ENCODE measurements at places on chromosomes 7 and 10.

DNA sequence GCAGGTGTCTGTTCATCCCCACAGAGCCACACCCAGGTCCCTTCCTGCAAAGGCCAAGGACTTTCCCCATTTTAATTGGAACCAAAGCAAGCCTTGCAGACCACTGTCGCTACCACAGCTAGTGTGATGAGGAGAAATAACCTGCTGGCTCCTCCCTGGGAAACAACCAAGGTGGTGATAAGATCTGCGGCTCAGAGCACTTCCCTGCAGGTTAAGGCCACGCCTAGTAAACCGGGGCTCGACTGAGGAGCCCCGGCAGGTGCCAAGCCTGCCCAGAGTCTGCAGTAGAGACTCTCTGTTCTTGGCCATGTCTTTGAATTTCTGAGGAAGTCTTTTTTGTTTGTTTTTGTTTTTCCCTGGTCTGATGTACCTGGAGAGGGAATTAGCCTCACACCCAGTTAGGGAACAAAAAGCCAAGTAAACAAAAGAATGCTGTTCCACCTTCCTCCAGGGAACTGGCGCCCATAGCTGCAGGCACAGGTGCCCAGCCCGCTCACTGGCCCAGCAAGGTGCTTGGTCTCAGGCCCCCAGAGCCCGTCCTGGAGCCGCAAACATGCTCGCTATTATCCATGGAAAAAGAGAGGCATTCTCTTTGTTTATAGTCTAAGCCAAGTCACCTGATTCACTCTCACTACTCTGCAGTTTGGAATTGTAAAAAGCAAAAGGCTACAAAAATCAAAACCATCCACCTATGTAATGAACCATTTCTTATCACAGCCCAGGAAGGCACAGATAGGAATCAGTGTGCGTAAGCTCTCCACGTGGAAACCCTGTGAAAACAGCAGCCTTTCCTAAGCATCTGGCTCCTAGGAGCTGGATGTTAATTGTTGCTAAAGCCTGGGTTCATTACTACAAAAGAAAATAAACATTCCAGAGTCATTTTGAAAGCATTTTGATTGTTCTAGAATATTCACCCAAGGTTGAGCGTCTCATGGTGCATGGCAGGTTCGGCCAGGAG, 2.7 kb downstream of the GPR146 start:
- DNase-seq, result no peak

GRCh38 chr7:57414415-57414814, 35.6 kb upstream of the ZNF716 start:
- no peak for DNase-seq

DNA sequence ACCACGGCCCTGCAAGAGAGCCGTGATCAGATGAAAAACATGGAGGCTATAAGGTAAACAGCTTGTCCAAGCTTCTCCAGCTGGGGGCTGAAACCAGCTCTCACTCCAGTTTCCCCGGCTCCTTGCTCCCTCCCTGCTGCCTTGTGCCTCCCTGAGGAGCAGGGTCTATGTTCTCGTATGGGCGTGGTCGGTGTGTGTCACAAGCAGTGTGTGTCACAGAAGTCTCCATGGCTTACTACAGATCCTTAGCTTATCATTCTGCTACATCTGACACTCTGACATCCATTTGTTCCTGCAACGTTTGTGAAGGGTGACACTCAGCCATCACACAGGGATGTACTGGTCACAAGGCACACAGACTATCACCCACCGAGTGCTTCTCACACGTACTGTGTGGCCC, 54.6 kb downstream of the CSGALNACT2 start:
- DNase-seq, result no peak

DNA sequence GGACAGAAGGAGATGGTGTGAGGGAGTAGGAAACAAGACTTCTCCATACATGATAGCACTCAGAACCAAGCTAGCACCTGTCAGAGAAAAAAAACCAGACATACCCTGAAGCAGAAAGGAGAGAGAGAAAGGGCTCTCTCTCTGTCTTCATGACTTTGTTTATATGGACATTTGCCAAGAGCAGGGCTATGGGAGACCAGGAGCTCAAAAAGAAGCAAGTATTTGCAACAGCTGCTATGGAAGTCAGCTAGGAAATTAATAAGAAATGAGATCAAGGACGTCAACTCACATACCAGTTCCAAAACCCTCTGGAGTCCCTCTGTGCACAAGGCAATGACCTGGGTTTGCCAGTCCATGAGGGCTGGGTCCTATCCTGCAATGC, 111.6 kb downstream of the SGMS1 start:
- DNase-seq, result no peak

- no peak for DNase-seq
Observed at GRCh38 chr7:7830122-7830878, 111.9 kb upstream of the RPA3 start.

DNA sequence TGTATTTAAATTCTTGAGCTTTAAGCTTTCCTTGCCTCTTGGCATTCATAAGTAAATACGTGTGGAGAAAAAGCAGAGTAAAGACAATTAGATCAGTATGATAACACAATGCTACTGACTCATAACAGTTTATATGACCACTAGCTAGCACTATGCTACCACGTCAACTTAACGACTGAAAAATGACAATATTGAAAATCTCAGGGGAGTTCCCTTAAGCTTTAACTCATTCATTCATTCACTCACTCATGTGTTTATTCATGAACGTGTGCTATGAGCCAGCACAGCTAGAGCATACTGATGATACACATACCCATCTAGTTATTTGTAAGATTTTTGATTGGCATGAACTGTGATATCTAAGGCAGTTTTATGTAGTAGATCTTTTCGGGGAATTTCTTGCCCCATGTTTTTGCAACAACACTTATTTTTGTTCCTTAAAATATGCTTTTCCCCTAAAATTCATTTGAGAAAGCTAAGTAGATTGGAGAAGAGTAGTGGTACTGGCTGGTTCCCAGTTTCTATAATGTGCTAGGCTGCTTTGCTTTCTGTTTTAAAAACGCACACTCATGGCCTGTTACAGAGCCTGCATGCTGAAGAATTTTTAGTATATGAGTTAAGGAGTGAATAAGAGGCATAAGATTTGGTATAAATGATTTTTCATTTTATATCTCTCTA, 57.4 kb upstream of the ACBD5 start:
- DNase-seq, result no peak

GRCh38 chr10:90318659-90319058, 539.2 kb downstream of the HTR7 start:
- no peak for DNase-seq

DNA sequence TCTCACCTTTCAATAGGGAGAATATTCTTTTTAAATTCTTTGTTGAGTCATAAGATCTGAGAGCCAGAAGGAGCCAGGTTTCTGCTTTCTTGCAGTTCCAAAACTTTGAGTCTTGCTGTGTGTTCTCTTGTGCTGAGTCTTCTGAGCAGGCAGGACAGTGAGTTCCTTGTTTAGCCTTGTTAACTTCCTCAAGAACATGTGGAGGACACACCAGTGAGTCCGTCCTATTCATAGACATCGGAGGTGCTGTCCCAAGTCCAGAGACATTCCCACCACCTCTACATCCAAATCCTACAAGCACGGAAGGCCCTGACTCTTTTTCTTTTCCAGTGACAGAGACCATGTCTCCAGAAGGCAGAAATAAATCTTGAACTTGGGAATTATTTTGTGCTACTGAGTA, 135.2 kb upstream of the AGK start:
- no peak for DNase-seq

DNA sequence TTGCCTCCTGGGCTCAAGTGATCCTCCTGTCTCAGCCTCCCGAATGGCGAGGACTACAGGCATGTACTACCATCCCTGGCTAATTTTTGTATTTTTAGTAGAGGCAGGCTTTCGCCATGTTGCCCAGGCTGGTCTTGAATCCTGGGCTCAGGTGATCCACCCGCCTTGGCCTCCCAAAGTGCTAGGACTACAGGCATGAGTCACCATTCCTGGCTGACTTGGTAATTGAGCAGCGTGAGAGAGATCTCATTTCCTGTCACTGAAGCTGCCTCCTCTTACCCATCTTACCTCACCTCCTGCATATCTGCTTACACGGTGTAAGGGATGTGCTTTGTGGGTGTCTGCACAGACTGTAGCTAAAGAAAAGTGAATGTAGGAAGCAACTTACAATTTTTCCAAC, 9.7 kb downstream of the IFIT3 start:
- no peak for DNase-seq

- no peak for DNase-seq
Observed at GRCh38 chr10:128943111-128943510, 523.9 kb upstream of the MGMT start.

DNA sequence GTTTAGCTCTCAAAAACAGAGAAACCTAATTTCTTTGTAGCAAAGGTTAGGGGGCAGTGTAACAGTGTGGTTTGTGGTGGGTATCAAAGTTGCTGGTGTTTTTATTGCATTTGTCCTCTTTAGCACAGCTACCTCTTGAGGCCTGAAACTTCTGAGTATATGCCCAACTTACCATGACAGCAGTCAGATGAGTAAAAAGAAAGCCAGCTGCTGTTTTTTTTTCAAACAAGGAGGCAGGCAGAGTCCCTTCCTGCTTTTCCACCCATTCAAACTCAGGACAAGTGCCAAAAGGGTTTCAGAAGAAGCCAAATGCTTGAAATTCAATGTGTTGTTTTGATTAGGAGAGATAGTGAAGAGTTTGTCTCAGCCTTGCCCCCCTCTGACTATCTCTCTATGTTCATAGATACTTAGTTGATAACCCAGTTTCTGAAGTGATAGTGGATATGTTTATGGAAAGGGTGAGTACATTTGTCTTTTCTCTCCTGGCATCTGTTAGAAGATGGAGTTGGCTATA, 23.1 kb downstream of the GBF1 start:
- no peak for DNase-seq

GRCh38 chr10:122293961-122294380, 22.9 kb downstream of the BTBD16 start:
- no peak for DNase-seq

DNA sequence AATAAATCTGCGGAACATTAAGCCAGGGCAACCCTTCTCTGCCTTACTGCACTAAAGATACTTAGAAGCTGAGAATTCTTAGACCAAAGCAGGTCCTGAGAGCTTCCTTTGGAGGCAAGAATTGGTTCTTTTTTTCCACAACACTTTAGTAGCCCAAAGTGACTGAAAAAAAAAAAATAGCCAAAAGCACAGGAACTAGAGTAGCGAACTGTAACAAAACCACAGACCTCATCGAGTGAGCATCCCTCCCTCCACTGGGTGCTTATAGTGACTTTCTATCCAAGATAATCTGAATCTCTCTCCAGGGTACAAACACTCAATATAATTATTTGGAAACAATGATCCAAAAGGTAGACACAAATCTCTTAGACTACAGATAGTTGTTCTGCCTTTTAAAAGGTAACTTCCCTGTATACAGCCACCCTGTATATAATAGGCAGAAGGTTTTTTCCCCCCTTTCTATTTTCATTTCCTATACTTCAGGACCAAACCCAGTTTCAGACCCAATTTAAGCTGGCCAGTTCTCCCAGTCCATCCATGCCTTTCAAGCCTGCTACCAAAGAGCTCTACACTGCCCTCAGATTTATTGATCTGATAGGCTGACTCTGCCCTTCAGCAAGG, 31.6 kb upstream of the KCNIP2 start:
- DNase-seq, result no peak

GRCh38 chr7:100943693-100944092, 5.6 kb upstream of the MUC3A start:
- DNase-seq, result no peak

DNA sequence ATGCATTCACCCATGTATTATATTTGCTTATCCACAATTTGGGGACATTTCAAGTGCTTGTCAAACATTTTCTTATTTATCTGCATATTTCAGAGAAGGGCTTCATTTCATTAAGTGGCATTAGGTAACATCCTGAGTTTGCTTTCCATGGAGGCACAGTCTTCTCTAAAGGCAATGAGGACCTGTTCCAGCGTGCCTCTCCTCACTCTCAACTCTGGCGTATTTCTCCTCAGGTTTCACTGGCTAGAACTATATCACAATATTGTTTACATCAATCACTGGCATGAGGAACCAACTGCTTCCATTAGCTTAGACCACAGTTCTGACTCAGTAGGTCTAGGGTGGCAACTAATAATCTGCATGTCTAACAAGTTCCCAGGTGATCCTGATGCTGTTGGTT, 177.2 kb downstream of the TAX1BP1 start:
- DNase-seq, result no peak

GRCh38 chr10:78663721-78664120, 405.0 kb upstream of the ZMIZ1 start:
- no peak for DNase-seq

- DNase-seq, result no peak
Observed at GRCh38 chr10:26544932-26545331, 106.8 kb downstream of the APBB1IP start.

- peak; percentile 57 for DNase-seq
Observed at GRCh38 chr10:36094096-36094495, 452.0 kb upstream of the FZD8 start.

- DNase-seq, result no peak
Observed at GRCh38 chr10:133226251-133226808, 3.7 kb upstream of the UTF1 start.

- no peak for DNase-seq
Observed at GRCh38 chr7:91565499-91566401, 301.5 kb downstream of the FZD1 start.

- DNase-seq, result no peak
Observed at GRCh38 chr7:110607050-110607857, 483.7 kb upstream of the LRRN3 start.

- DNase-seq, result no peak
Observed at GRCh38 chr7:158458716-158459282, 128.8 kb downstream of the PTPRN2 start.

GRCh38 chr7:76074972-76075370, 27.1 kb downstream of the MDH2 start:
- no peak for DNase-seq

GRCh38 chr10:14838582-14839304, 637 bp downstream of the HSPA14 start:
- DNase-seq, result peak; percentile 45

- DNase-seq, result no peak
Observed at GRCh38 chr10:99450156-99450555, 19.7 kb upstream of the GOT1 start.

DNA sequence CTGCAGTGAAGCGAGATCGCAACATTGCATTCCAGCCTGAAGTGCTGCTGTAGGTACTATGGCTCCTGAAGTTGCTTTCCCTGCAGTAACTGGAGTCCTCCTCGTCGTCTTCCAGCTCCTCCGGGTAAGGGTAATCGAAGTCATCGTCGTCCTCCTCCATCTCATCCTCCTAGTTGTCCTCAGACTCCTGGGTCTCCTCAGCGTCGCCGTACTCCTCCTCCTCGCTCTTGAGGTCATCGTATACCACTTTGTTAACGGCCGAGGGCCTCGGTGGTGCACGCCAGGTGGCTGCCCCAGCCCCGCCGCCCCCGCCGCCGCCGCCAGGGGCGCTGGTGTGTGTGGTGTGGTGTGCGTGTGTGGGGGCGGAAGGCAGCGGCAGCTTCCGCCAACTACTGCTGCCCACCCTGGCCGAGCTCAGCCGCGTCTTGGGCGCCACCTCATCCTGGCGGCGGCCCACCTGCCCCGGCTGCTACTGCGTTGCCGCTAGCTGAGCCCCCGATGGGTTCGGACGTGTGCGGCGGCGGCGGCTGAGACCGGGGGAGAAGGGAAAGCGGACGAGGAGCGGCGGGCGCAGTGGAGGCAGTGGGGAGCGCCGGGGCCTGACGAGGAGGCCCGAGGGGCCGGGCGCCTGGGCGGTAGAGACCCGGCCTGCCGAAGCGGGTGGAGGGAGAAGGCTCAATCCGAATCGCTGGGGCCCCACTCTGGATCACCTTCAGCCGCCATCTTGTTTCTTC, 11.8 kb upstream of the ACBD5 start:
- DNase-seq, result no peak
